Stimulated activated memory B cell treated with anti-CD40 and anti-IgM and Interleukin-4, amounts not matched to agents 10 μg/mL and 1 μg/mL and 100 μg/mL, for 72 hours (primary cell): ENCODE measurements at places on chromosomes 7 and 10.
A peak's percentile ranks its signal among the peaks of the same experiment; 100 is the strongest.

GRCh38 chr7:80154656-80155333 lies 20.2 kb downstream of the GNAI1 start:
- no peak for ATAC-seq

DNA sequence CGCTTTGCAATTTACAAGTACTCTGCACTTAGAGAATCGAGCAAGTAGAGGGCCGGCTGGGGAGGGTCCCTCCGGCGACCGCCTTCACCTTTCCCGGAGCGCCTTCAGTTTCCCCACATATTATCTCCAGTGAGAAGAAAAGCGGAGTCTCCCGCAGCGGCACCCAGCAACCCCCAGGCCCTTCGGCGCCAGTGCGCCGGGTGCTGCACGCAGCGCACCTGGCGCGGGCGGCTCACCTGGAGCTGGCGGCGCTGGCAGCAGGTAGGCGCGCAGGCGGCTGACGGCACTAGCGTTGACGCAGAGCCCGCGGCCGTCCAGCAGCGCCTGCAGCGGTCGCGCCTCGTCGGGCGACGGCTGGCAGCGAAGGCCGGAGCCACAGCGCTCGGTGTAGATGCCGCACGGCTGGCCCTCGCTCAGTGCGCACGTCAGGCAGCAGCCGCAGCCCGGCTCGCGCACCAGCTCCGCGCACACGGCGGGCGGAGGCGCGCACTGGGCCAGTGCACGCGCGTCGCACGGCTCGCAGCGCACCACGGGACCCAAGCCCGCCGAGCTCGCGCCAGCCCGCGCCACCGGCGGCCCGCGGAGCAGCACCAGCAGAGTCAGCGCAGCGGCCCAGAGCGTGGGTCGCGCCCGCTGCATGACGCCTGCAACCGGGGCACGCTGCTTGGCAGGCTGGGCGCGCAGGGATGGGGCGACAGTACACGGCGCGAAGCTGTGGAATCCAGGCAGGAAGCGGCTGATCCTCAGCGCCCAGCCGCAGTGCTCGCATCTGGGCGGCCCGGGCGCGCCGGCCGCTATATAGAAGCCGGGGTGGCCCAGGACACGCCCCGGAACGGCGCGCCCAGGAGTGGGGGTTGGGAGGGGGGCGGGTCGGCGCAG lies at the start of gene IGFBP3:
IGFBP3 (minus strand) TSS at position 771 of the 879 bp plus-strand sequence; CDS start at position 639, 132 bp downstream.
- no peak for ATAC-seq

GRCh38 chr7:100680576-100681271 lies 7.2 kb downstream of the GNB2 start:
- no peak for ATAC-seq

DNA sequence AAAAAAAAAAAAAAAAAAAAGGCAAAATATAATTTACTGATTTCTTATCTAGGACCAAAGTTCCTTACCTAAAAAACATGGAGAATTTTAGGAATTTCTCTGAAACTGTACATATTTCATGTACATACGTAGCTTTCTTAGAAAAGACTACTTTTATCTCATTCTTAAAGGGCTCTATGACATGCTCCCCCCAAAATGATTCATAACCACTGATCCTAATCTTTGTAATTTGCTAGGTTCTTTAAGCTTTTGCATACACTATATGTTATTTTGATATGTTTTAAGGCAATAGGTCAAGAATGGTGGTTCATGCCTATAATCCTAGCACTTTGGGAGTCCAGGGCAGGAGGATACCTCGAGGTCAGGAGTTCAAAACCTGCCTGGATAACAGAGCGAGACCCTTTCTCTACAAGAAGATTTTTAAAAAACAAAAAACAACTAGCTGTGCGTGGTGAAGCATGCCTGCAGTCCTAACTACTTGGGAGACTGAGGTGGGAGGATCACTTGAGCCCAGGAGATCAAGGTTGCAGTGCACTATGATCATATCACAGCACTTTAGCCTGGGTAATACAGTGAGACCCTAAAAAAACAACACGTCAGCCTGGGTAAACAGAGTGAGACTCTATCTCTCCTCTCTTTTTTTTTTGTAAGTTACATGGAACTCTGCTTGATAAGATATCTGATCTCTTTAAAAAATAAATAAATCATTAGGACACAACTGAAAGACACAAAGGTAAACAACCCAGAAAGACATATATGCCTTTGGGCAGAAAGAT lies 54.8 kb downstream of the ATAD1 start:
- no peak for ATAC-seq

DNA sequence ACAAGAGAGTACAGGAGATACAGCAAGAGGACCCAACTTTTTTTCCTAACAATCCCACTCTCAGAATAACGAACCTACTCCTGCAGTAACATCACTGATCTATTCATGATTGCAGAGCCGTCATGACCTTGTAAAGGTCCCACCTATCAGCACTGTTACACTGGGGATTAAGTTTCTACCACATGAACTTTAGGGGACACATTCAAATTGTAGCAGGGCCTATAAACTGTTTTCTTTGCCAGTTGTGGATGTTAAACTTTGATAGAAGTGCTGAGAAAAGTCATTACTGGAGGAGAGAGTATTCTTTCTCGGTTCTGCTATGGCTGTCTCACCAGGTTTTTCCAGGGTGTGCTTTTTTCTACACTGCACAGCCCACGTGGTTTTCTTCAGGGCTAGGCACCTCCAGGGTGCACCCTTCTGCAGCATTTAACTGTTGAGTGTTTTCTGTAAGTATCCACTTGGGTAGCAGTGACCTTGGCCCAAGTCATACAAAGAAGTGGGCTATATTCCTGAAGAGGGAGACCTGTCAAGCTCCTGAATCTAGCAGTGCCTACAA lies 131.6 kb upstream of the AHR start:
- ATAC-seq, result peak; percentile 79

GRCh38 chr10:677038-677437 lies 12.4 kb downstream of the DIP2C start:
- ATAC-seq, result no peak
